Sigmoid colon (tissue), 7 donors: ENCODE measurements at places on chromosomes 6 and 20. TPM values are rescaled to one million over a fixed set of nuclear protein-coding genes. Genes with fewer than 3 reads are reported as not detected.

- H3K27me3 ChIP-seq: no peaks in the 10 kb centered on the region
- no peaks in the 10 kb centered on the region for H3K36me3 ChIP-seq
- no peak overlapping the region for H3K27ac ChIP-seq
- no peaks in the 10 kb centered on the region for H3K4me1 ChIP-seq
Measured at GRCh38 chr20:2379511-2380229, 1.0 kb upstream of the TGM6 start.

GRCh38 chr6:159062976-159063375 lies 18.2 kb upstream of the TAGAP start:
- H3K4me1 ChIP-seq: no peaks in the 10 kb centered on the region
- H3K27ac ChIP-seq: no peak overlapping the region
- DNase-seq: no peak
- H3K27me3 ChIP-seq: no peaks in the 10 kb centered on the region

DNA sequence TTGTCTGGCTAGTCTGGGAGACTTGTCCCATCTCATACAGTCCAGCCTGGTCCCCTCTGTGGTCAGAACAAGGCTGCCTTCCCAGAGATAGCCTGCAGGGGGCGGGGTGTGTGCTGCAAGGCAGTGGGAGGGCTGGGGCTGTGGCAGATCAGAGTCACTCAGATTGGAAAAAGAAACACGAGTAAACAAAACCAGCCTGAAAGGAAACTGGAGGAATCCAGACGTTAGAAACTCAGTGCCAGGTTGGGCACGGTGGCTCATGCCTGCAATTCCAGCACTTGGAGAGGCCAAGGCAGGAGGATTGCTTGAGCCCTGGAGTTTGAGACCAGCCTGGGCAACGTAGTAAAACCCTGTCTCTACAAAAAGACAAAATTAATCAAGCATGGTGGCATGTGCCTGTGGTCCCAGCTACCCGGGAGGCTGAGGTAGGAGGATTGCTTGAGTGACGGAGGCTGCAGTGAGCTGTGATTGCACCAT lies 20.2 kb downstream of the LEMD2 start:
- H3K36me3 ChIP-seq: peaks cover 16% of the 10 kb centered on the region
- no peak overlapping the region for H3K4me3 ChIP-seq
- peak; percentile 86 for DNase-seq
- H3K27me3 ChIP-seq: no peaks in the 10 kb centered on the region

DNA sequence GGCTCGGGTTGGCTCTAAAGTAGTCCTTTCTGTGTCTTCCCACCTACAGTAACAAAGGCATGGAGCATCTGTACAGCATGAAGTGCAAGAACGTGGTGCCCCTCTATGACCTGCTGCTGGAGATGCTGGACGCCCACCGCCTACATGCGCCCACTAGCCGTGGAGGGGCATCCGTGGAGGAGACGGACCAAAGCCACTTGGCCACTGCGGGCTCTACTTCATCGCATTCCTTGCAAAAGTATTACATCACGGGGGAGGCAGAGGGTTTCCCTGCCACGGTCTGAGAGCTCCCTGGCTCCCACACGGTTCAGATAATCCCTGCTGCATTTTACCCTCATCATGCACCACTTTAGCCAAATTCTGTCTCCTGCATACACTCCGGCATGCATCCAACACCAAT lies 291.2 kb downstream of the ESR1 start:
- no peak overlapping the region for H3K27ac ChIP-seq
- no peaks in the 10 kb centered on the region for H3K27me3 ChIP-seq
- H3K36me3 ChIP-seq: no peaks in the 10 kb centered on the region
- no peak for DNase-seq
- no peak overlapping the region for H3K4me3 ChIP-seq
- peaks cover 14% of the 10 kb centered on the region for H3K4me1 ChIP-seq

Gene HLA-DRB5
- total RNA-seq: 20.8 TPM
